ENCODE measurements at places on chromosomes 16 and 17. TPM values are rescaled to one million over a fixed set of nuclear protein-coding genes. Genes with fewer than 3 reads are reported as not detected.

The INCA1 gene
- total RNA-seq: not detected

The WDR59 gene
- total RNA-seq: 22.4 TPM

DNA sequence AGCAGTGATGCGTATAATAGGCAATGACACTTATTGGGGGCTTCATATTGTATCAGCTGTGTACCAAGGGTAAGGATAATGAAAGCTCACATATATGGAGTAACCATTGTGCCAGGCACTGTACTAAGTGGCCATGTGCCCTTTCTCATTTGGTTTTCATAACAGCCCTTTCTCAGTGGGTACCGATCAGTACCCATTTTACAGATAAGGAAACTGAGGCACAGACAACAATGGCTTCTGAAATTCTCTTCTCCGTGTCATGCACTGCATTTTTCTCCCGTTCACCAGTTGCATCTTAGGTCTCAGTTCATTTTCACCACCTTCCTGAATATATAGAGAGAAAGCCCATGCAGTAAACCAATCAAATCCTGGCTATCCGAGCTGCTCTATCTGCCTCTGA is 216.7 kb upstream of the RBFOX1 start:
- no peak for DNase-seq

DNA sequence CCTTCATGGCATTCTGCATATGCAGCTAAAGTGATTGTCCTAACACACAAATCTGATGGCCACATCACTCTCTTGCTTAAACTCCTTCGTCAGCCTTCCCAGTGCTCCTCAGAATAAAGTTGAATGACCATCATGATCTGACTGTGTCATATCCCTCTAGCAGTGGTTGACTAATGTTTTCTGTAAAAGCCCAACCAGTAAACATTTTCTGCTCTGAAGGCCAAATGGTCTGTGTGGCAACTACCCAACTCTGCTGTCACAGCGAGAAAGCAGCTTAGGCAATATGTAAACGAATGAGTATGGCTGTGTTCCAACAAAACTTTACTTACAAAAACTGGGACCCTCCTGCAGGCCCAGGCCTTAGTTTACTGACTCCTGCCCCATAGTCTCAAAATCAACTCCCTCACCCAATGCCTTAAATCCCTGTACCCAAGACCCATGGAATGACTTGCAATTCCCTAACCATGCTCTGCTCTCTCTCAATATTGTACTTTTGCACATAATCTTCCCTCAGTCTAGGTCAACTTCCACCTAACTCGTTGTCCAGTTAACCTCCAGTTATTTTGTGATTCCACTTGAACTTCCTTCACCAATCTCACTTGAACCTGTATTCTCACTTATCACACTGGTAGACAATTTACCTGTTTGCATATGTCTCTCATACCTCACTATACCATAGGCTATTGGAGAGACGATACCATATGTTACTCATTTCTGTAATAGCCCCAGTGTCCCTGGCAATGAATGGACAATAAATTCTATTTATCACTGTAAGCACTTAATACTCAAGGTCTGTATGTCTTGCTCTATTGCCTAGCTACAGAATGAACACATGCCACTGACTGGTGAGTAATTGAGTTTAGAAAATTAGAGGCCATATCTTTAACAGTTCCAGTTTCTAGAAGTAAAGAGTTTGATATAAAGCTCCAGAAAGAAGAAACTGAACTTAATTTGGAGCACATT is 29.1 kb downstream of the TMEM100 start:
- no peak for DNase-seq

GRCh38 chr16:72517154-72517553 is 345.2 kb upstream of the PMFBP1 start:
- no peak for DNase-seq

DNA sequence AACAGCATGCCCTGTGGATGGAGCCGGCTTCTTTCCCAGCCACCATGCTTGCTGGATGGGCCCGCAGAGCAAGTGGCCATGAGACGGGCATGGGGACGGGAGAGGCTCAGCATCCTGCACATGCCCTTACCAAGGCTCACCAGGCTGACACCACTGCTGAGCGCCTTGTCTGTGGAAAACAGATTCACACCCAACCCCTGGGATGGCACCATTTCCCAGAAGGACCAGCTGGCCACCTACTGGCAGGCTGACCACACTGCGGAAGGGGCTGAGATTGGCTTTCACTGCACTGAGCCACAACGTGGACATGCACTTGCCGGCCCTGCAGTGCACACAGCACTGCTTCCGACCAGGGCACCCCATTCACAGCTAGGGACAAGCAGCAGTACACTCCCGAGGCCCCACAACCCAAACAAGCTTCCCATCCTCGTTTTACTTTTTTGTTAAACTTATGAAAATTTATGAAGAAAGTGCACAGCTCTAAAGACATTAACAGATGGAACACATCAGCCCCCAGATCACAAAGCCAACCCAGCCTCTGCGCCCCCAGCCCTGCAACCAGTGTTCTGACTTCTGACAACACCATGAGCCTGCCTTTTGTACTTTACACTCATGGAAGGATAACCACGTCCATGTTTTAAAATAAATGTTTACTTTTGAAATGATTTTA is 13.9 kb upstream of the KRTAP17-1 start:
- peak; percentile 43 for DNase-seq

DNA sequence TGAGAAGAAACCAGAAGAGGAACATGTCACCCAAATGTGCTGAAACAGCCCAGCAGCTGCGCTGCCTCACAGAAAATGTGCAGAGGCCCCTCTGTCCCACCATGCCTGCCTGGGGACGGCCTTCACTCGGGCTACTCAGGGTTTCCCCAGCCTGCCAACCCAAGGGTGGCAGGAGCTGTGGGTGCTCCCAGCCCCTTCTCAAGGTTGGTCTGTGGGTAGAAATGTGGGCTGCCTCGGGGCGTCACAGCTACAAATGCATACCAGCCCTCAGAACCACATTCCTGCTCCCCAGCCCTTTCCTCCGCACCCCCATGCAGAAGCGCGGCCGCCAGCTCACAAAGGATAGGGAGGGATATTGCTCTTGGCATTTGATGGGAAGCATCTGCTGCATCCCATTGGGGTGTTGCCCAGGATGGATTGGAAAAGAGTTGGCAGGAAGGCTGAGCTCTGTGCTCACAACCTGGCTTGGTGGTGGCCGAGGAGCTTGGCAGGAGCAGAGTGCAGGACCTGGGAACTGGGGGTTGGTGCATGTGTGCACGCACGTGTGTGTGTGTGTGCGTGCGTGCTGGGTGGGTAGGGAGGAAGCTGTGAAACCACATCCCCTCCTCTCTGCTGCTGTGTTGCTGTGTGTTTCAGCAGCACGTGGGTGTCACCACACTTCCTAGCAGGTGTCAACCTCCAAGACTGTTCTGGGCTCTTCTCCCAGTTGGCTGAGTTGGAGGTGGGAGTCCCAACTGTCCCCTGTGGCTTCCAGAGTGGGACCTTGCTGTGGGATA is 304.4 kb downstream of the SEC14L1 start:
- peak; percentile 93 for DNase-seq

DNA sequence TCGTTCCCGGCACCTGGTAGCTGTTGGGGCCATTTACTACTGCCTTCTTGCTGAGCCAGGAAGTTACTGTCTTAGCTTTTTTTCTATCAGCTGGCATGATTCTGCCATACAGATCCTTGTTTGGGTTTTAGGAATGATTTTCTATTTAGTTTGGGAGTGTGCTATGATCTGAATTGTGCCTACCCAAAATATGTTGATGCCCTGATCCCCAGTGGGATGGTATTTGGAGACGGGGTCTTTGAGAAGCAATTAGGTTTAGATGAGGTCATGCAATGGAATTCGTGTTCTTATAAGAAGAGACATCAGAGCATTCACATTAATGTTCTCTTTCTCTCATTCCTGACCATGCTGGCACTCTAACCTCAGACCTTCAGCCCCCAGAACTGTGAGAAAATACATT is 59.4 kb upstream of the HS3ST2 start:
- DNase-seq: no peak

GRCh38 chr16:10995565-10995964 is 51.2 kb downstream of the CLEC16A start:
- no peak for DNase-seq

GRCh38 chr17:33469421-33469820 is 176.3 kb upstream of the ASIC2 start:
- DNase-seq: no peak

GRCh38 chr17:34178092-34178491 is 77.0 kb upstream of the CCL2 start:
- DNase-seq: no peak

Measured in fibroblast of the aortic adventitia (primary cell).